RCC 7860 (cell line): ENCODE measurements at places on chromosomes 6 and 20.

DNA sequence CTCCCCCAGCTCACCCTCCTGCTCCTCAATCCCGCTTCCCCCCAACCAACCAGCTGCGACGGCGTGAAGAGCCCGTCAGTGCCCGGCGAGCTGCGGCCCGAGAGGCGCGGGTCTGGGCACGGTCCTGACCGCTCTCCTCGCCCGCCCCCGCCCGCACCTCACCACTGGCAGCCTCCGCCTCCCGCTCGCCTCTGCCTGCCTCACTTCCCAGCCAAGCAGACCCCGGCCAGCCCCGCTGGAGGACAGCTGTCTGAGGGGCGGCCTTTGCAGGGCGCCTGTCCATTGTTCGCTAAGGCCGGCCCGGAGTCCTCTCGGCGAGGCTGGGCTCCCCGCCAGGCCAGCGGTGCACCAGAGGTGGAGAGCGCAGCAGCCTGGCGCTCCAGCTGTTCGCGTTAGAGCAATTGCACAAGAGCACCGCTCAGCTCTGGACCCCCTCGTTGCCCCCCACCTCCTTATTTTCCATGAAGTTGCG, 1.3 kb downstream of the SOBP start:
- DNase-seq = no peak

- no peak for DNase-seq
Observed at GRCh38 chr6:134447423-134447822, 129.5 kb upstream of the SGK1 start.

GRCh38 chr6:122669418-122669817, 59.2 kb downstream of the PKIB start:
- DNase-seq = no peak

DNA sequence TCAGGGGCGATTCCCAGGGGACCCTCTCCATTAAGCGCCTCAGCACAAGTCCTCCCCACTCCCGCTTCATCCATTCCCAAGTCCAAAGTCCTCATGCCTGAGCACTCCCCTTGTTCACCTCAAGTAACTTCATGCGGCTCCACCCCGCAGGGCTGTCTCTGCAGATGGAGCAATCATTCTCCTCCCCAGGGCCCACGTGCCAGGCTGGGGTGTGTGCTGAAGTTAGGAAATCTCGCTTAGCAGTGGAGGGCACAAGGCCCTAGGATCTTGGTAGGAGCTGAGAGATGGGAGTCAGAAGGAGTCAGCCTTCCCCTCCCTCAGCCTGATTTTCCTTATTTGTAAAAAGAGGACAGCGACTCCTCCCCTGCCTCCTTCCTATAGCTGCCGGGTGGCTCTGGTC, 3.5 kb downstream of the TGM3 start:
- no peak for DNase-seq

DNA sequence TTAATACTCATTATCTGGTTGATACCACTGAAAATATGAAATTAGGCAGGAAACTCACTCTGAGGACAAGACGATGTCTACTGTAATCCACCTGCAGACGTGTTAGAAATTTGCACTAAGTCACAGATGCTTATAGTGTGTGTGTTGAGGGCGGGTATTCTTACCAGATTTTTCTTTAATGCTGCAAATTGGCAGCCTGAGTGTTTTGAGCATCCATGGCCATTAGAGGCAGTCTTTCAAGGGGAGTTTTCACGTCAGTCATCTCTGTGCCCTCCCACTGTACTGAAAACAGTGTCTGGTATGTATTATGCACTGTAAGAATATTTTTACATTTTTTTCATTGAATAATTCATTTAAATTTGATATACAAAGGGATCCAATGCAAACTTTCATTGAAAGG, 266.5 kb upstream of the QKI start:
- no peak for DNase-seq
